ENCODE measurements at places on chromosomes 11 and 22. TPM values are rescaled to one million over a fixed set of nuclear protein-coding genes. Genes with fewer than 3 reads are reported as not detected.
A peak's percentile ranks its signal among the peaks of the same experiment; 100 is the strongest.

DNA sequence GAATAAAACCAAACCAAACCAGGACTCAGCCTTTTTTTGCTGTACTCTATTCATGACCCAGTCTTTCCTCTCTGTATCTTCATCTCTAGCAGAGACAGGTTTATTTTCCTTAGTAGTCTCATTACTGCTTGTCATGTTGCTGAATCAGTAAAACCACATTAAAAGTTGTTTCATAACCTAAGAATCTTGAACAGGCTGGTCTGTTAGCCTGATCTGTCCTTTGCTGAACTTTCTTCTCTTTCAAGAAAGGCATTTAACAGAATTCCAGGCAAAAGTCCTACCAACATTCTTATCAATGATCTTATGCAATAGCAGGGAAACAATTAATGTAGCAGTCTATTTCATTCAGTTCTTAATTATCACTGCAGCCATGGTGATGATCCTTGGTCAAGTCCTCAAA lies 197.7 kb downstream of the CASP12 start:
- DNase-seq, result no peak

The BCR gene
- polyA plus RNA-seq, result 52.6 TPM

GRCh38 chr11:95556342-95557163 lies 233.0 kb downstream of the FAM76B start:
- DNase-seq, result peak; percentile 83

The FZD4 gene
- polyA plus RNA-seq, result 2.9 TPM

The PPFIBP2 gene
- 13.1 TPM for polyA plus RNA-seq
